ENCODE measurements at places on chromosomes 16 and 17. TPM values are rescaled to one million over a fixed set of nuclear protein-coding genes. Genes with fewer than 3 reads are reported as not detected.

DNA sequence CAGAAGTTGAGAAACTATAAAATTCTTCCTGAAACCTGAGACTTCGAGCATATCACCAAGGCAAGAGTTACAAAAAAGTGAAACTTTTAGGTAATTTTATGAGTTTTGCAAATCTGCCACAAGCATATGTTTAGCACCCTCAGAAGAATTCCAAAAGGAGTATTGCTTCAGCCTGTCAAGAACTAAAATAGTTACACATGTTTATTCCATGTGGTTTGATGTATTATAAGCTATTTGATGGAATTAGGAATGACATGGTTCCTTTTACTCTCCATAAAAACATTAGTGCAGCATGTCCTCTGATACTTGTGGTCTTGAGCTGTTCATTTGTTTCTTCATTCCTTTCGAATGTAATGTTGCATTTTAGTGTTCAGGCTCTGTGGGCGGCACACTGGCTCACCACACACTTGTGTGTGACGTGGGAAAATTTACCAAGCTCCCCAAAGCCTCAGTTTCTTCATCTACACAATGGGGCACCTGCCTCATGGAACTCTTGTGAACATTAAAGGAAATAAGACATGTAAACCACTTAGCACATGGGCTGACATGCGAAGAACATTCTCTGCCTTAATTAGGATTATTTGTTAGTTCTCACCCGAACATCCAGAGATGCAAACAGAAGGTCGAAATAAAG is 204.2 kb upstream of the FOXF1 start:
- no peak for DNase-seq

- no peak for DNase-seq
Measured at GRCh38 chr17:50647187-50647586, 12.5 kb downstream of the ABCC3 start.

GRCh38 chr17:9684955-9685621 is 39.8 kb downstream of the USP43 start:
- DNase-seq: no peak

DNA sequence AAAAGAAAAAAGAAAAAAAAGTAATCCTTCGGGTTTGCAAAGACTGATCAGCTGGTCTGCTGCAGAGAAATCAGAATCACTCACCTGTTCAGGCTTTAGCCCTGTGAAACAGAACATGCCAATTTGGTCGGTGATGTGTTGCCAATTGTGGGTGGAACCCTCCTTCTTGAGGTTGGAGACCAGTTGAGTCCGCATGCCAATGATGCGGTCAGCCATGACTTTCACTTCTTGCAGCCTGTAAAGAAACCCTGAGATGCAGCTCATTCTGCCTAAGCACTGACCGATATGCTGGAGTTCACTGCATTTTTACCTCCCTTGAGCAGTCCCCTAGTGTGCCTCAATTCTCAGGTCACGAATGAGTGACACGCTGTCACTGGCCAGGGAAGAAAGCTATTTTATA is 24.8 kb upstream of the SLC38A7 start:
- DNase-seq: no peak

GRCh38 chr16:3637371-3637923 is 17.0 kb upstream of the DNASE1 start:
- peak; percentile 47 for DNase-seq

GRCh38 chr16:27628241-27628942 is 78.4 kb downstream of the KATNIP start:
- peak; percentile 62 for DNase-seq

Gene CLDN6
- total RNA-seq: not detected

Gene SUPT6H
- total RNA-seq: 47.8 TPM

Gene CTRB1
- total RNA-seq: not detected

Measured in mucosa of descending colon (tissue), 3 donors.